ENCODE measurements at places on chromosomes 7 and 10.
A peak's percentile ranks its signal among the peaks of the same experiment; 100 is the strongest.

DNA sequence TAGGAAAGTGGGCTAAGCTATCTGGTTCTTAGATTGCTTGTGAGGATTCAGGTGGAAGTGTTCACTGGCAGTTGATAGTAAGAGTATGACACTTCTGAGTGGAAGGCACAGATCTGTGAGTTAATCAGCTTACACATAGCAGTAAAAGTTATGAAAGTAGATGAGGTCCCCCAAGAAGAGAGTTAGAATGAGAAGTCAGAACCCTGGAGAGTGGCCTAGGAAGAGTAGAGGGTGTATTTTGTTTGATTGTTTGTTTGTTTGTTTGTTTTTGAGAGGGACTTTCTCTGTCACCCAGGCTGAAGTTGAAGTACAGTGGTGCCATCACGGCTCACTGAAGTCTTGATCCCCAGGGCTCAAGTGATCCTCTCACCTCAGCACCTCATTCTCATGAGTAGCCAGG is 44.1 kb downstream of the SP4 start:
- no peak for DNase-seq

GRCh38 chr7:155521743-155522398 is 24.5 kb downstream of the CNPY1 start:
- DNase-seq: no peak

- DNase-seq: no peak
These were observed 37.4 kb downstream of the DNAJC9 start for GRCh38 chr10:73209705-73210104.

DNA sequence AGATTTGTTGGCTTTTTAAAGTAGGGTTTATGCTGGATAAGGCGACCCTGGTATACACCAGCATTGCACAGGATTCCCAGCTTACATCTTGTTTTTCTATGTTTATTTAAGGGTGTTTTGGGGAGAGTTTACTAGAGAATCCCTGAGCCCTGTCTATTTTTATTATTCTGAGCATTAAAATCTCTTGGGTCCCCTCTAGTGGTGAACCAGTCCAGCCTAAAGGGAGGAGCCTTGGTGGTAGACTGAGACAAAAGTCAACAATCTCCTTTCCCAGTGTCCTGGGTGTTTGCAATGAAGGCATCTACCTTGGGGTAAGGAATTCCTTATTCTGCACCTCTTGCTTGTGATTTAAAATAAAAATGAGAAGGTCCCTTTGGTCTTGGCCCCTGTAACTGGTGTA is 38.2 kb downstream of the ANTXRL start:
- no peak for DNase-seq

DNA sequence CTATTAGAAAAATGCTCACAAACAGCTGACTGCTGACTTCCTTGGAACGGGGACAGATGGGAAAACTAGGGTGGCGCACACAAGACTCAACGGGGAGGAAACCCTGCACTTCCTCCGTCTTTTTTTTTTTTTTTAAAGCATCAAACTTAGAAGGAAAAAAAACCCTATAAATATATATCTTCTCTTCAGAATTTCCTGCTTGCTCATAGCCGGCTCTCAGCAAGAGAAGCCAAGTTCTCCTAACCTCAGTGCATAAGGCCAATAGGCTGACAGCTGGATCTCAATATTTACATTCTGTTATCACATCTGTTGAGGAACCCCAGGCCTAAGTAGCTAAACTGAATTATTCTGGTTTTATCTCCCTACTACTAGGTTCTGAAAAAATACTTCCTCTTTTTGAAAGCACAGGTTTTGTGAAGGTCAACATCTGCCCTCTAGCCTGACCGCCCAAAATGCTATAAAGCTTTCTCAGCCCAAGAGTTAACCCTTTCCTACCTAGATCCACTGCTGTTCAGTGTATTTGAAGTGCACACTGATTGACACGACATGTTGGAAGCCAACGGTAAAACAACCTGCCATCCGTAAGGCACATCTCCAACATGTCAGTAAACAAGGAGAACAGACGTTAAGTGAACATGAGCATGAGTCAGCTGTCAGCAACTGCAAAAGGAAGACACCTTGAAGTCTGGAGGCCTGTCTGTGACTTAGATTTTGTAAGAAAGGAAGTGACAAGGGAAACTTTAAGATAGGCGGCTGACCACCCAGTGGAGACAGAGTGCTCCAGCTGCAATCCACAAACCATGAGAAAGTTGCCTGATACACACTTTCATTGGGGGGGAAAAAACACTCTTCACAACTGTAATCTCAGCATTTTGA is 83.8 kb downstream of the EBLN1 start:
- DNase-seq: peak; percentile 10

- DNase-seq: no peak
These were observed 21.9 kb upstream of the CREB5 start for GRCh38 chr7:28390426-28390825.

DNA sequence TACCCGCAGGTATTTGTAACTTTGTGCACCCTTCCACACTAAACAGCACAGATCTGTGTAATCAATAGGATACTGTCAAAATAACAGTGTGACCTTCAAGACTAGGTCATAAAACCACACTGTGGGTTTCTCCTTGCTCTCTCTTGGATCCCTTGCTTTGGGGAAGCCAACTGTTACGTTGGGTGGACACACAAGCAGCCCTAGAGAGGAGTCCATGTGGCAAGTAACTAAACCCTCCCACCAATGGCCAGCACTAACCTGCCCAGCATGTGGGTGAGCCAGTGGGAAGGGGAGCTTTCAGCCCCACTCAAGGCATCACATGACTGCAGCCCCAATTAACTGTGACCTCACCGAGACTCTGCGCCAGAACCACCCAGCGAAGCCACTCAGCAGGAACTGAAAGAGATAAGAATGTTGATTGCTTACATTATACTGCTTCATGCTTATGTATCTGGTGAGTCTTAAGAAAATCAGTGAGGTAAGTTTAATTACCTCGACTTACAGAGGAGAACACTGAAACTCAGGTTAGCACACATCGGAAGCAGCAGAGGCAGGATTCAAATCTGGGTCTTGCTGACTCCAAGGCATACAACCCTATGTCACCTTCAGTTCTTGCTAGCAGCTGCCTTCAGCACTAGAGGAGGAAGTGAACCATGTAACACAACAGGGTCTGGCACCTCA is 9.4 kb upstream of the ZC3HAV1 start:
- DNase-seq: peak; percentile 80

GRCh38 chr10:119447823-119448546 is 94.5 kb downstream of the RGS10 start:
- DNase-seq: no peak

GRCh38 chr10:35140126-35140525 is 13.5 kb downstream of the CREM start:
- no peak for DNase-seq

DNA sequence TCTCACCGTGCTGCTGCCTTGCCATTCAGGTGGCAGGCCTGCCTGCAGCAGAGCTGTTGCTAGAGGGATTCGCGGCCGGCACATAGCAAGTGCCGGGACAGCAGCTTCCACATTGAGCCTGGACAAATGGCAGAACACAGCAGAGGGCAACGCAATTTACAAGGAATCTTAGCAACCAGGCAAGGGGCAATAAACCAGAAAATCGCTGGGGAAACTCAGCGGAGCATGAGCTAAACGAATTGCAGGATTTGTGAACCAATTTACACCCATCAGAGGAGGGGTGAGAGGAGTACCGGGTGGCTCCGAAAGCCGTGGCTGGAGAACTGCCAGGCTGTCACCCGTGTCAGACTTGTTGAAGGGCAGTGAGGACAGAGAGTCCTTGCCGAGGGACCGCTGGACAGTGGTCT is 58.6 kb upstream of the LOXL4 start:
- no peak for DNase-seq

DNA sequence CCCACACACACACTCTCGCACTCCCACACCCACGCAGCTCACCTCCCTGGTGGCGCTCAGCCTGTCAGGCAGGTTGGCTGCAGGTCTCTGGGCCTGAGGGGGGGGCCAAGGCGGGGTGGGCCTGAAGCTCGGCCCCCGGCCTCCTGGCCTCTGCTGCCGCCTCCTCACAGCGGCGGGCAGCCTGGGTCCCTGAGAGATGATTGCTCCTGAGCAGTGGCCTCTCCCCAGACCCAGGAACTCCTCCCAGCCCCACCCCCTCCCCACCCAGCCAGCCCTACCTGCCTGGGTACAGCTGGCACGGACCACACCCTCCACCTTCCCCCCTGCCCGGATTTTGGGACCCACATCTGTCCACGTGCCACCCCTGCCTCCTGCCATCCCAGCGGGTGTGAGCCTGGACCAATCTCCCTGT is 4.6 kb upstream of the TMEM184A start:
- no peak for DNase-seq

DNA sequence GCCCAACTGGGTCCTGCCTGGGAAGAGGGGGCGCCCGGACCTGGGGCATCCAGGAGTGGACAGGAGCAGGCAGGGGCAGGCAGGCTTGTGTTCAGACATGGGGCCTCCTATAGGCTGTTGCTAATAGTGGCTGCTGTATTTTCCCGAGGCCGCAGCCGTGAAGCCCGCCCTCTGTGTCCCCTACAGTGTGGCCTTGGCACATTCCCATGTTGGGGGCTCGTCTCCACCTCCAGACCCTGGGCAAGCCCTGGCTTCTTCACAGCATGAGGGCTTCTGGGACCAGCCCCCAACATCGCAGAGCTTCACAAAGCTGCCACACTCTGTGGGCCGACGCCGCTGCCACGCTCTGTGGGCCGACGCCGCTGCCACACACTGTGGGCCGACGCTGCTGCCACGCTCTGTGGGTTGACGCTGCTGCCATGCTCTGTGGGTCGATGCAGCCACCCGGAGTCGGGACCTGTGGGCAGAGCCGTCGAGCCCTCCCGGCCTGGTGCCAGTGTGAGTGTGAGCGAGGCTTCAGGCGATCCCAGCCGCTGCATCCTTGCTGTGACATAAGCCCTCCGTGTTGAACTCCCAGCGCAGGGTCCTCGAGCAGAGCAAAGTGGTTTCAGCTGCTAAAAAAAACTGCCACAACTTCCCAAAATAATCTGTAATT is 109.0 kb downstream of the INPP5A start:
- no peak for DNase-seq

DNA sequence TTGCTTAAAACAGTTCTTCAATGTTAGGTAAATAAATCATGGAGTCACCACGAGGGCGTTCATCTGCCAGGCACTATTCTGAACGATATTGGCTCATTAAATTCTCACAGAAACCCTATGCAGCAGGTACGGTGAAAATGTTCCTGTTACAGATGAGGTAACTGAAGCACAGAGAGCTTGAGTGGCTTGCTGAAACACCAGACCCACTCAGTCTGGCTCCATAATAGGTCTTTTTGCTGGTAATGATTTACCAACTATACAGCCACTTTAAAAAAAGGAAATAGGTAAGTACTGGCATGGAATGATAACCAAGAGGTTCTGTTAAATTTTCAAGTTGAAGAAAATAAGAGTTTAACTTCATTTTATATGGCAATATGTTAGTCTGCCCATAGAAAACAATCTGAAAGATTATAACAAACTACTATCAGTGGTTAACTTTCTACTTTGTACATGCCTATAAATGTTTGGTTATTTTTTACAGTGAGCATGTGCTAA is 1.3 kb upstream of the TM9SF3 start:
- DNase-seq: peak; percentile 8
